ENCODE measurements at places on chromosomes 5 and 9.

- no peak for DNase-seq
Measured at GRCh38 chr5:149796030-149796429, 65.9 kb downstream of the PPARGC1B start.

DNA sequence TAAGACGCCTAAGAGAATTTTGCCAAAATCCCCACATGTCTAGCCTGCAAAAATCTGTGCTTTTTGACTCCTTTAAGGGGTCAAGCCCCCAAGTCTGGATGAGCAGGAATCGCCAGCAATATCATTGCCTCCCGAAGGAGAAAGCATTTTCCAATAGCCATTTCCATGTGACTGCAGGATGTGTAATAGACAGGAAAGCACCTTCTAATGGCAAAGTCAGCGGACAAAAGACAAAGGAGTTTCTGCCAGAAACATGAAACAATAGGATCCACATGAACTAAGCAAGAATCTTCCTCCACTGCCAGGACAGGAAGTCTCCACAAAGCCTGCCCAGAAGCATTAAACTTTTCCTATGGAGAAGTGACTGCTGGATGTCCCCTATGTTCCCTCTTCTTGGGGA is 177.1 kb upstream of the PCSK5 start:
- no peak for DNase-seq

DNA sequence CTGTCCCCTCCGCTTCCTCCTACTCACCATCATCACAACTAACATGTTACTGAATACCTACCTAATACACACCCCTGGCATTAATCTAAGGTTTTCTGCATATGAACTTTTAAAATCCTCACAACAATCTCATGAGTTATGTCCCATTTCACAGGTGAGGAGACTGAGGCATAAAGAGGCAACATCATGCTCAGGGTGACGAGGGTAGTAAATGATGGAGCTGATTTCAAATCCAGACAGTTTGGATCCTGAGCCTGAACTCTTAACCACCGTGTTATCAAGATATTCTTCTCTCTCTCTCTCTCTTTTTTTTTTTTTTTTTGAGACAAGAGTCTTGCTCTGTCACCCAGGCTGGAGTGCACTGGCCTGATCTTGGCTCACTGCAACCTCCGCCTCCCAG is 12.9 kb upstream of the EEIG1 start:
- DNase-seq = no peak

DNA sequence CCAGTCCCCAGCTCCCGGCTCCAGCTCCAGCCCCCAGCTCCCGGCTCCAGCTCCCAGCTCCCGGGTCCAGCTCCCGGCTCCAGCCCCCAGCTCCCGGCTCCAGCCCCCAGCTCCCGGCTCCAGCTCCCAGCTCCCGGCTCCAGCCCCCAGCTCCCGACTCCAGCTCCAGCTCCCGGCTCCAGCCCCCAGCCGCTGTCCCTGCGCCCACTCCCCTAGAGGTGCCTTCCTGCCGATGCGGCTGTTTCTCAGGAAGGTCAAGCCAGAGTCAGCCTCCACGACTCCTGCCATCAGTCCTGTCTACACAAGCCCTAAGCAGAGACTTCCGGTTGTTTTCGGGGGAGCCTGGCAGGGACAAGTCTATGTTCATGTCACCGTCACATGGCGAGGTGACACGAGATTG is 74.8 kb downstream of the ZNF354C start:
- no peak for DNase-seq

GRCh38 chr9:111945216-111945615 is 48.6 kb downstream of the UGCG start:
- no peak for DNase-seq

DNA sequence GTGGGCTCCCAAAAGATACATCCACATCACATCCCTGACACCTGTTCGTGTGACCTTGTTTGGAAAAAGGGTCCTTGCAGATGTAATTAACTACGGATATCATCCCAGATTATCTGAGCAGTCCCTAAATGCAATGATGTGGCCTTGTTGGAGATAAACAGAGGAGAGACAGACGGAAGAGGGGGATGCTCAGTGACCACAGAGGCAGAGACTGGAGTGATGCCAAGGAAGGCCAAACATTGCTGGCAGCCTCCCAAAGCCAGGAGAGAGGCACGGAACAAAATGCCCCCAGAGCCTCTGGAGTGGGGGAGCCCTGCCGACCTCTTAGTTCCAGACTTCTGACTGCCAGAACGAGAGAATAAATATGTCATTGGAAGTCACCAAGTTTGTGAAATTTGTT is 15.0 kb upstream of the VAV2 start:
- no peak for DNase-seq

GRCh38 chr9:25684321-25684720 is 6.1 kb upstream of the TUSC1 start:
- no peak for DNase-seq

DNA sequence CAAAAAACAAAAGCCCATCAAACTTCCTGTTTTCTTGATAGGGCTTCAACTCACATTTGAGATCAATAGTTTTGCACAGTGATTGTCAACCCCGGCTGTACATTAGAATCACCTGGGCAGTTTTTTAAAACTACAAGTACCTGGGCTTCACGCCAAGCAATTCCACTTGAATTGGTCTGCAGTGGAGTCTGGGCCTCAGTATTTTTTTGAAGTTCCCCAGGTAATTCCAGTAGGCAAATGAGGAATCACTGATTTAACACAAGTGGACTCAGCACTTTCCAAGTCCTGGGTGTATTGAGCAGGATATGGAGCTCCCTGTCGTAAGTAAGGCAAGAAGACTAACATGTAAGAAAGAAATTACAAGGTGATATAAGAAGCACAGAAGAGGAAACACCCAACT is 14.8 kb upstream of the SMIM15 start:
- no peak for DNase-seq

DNA sequence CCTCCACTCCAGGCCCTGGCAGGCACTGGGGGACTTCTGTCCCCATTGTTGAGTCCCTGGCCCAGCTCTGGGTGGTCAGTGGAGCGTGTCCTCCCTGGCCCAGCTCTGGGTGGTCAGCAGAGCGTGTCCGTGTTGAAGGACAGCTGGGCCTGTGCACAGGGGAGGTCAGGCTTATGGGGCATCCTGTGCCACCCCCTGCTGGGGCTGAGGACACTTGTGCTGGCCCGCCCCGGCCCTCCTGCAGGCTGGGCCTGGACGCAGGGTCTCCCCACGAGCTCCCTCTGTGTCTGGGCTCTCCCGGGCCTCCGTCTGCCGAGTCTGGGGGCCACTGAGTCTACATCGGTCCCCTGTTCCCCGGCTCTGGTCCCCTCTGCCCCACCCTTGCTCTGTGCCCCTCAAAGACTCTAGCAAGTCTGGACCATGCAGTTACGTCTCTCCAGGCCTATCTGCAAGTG is 11.5 kb upstream of the CLIC3 start:
- no peak for DNase-seq

GRCh38 chr9:21777701-21778100 is 24.7 kb upstream of the MTAP start:
- DNase-seq = no peak

DNA sequence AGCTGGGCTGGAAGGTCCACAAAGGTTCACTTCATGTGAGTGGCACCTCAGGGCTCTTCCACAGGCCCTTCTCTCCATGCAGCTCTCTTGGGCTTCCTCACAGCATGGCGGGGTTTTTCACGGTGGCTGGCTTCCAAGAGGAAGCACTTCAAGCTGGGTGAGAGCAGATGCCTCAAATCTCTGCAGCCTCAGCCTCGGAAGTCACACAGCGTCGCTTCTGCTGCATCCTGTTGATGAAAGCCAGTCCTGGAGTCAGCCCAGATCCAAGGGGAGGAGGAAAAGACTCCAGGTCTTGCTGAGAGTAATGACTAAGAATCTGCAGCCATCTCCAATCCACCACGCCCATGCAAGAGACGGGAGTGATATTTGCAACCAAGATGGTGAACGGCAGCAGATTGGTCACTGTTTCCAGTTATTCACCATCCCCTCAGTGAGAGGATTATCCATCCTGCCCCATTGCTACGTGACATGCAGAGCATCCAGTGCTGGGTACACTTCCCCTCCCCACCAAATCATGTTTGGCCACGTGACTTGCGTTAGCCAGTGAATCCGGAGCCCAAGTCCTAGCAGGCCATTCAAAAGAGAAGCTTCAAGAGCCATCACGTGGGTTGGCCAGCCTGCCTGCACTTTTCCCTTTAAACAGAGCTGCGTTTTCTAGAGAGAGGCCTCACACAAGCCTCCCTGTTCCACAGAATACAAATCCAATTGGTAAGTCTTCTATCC is 173.9 kb downstream of the C9orf50 start:
- DNase-seq = no peak

DNA sequence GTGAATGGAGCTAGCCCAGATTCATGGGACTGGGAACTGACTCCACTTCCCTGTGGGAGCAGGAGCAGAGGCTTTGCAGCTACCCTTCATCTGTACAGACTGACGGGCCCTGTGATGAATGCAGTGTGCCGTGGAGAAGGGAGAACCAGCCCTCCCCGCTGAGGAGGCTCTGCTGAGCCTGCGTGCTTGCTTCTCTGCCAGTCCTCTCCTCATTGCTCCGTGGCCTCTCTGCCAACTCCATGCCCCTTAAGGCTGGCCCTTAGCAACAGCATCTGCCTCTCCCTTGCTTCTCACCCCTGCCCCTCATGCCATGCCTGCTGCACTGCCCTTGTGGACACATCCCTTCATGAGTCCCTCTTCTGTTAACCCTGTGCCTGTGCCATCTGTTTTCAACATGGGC is 53.6 kb downstream of the GADD45G start:
- DNase-seq = no peak

DNA sequence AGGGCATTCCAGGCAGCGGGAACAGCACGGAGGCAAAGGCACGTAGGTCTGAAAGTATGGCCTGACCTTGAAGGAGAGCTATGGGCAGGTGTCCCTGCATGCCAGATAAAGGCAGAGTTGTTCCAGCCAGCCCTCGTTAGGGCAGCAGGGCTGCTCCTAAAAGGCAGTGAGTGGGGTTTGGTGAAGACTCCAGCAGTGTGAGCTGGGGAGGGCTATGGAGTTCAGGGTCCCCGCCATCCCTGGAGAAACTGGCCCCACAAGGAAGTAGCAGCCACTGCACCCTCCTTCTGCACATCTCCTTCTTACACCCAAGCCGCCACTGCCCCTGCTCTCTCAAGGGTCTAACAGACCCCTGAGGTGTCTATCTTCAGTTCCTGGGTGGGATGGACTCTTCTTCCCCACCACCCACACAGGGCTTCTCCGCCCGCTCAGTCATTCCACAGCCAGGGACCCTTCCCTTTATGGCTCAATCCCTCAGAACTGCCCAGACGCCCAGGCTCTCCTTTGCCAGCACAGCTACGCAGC is 1.4 kb downstream of the AKNA start:
- DNase-seq = no peak

- no peak for DNase-seq
Measured at GRCh38 chr9:131349522-131349880, 44.4 kb upstream of the PRRC2B start.

DNA sequence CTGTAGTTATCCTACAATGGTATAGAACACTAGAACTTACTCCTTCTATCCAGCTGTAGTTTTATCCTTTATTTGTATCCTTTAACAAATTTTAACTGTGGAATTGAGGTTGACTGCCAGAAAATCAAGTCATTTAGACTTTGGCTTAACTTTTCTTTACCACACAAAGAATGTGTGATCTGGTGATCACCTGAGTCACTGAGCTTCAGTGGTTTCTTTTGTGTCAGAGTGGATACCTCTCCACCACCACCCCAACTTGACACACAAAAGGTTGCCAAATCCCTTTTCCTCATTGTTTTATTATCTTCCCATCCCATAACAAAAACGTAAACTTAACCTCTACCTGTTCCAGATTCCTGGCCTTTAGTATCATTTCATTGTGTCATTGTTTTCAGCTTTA is 5.5 kb downstream of the OTULIN start:
- no peak for DNase-seq

- no peak for DNase-seq
Measured at GRCh38 chr5:161165998-161166660, 314.1 kb upstream of the ATP10B start.

DNA sequence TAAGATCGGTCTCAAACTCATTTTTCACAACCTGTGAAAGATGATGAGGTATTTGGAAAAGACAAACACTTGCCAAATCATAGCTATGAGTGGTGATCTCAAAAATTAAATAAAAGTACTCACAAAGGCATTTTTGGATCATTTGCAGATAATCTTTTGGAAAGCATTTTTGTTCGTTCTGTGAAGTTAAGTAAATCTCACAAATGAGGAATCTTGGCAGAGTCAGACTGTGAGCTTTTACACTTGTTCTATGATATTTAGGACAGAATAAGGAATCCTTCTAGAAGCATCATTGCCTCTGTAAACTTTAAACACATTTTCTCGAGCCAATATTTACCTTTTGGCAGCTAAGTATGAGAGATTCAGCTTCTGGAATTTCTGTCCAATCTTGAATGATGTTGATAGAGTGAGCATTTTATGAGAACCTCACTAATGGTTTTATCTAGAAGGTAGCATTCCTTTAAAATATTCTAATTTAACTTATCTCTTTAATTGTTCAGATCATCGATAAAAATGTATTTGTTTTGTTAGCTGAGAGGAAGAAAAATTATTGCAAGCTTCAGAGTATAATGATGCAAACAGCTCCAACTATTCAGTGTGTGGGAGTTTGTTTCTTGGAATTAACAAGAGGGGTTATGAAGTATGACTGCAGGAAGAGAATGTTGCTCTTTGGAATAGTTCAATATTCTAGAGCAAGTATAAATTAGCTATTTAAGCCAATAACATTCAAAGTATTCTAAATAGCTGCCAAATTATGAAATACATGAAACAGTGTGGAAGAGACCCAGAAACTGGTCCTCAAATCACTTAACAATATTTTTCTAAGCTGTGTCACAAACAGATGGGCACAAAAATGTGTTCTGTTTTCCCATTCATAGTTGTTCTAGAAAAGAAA is 48.6 kb upstream of the SLCO6A1 start:
- DNase-seq = no peak

- no peak for DNase-seq
Measured at GRCh38 chr5:159021901-159022556, 77.7 kb downstream of the EBF1 start.

- no peak for DNase-seq
Measured at GRCh38 chr5:149040421-149040820, 22.4 kb downstream of the SH3TC2 start.

All from NCI-H2107 (cell line).